Naive thymus-derived CD8-positive, alpha-beta T cell (primary cell): ENCODE measurements at places on chromosomes 7 and 10. TPM values are rescaled to one million over a fixed set of nuclear protein-coding genes. Genes with fewer than 3 reads are reported as not detected.

Gene CDNF
- 2.6 TPM for polyA plus RNA-seq

Gene C10orf67
- polyA plus RNA-seq: not detected

Gene TMEM236
- polyA plus RNA-seq: not detected

Gene CALHM2
- polyA plus RNA-seq: 5.8 TPM

Gene GPR37
- polyA plus RNA-seq: not detected

Gene TMEM130
- polyA plus RNA-seq: not detected

Gene MKX
- polyA plus RNA-seq: not detected

Gene TLX1
- not detected for polyA plus RNA-seq

Gene TRIM50
- not detected for polyA plus RNA-seq

DNA sequence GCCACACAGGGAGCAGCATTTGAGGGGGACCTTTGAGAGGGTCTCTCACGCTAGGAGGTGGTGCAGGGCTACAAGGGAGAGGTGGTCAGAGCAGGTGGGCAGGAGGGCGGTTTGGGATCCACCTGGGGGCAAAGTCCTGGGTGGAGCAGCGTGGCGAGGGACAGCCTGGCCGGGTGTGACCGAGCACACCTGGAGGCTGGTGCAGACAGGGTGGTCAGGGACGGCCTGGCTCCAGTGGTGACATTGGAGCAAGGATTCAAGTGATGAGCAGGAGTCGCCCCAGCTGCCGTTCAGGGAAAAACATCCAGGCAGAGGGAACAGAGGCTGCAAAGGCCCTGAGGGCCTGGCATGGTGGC, 36.0 kb downstream of the CLIP2 start:
- DNase-seq: no peak

DNA sequence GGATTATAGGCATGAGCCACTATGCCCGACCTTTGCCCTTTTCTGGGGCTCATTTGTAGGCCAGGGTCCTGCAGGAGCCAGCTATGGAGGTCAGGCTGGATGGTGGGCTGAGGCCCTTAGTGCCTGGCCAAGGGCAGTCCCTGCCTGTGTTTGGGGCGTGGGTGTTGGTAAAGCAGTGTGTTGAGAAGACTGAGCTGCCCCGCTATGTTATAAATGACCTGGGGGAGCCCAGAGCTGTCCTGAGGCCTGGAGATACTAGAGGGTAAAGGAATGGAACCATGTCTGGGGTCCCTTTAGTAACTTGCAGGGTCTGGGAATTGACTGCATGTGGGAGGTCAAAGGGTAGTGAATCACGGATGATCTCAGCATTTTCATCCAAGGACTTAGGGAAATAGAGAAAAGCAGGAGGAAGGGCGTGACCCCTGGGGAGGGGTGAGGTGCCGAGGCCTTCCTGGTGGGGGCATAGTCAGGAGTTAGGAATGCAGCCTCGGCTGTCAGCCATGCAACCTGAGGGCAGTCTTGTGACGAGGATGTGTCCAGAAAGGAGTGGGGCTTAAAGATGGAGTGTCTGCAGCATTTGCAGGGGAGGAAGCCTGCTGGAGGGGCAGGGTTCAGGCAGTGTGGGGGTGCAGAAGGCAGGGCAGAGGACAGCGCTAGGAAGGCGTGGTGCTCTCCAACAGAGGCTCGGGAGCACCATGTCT, 31.5 kb downstream of the TMEM248 start:
- DNase-seq: no peak

DNA sequence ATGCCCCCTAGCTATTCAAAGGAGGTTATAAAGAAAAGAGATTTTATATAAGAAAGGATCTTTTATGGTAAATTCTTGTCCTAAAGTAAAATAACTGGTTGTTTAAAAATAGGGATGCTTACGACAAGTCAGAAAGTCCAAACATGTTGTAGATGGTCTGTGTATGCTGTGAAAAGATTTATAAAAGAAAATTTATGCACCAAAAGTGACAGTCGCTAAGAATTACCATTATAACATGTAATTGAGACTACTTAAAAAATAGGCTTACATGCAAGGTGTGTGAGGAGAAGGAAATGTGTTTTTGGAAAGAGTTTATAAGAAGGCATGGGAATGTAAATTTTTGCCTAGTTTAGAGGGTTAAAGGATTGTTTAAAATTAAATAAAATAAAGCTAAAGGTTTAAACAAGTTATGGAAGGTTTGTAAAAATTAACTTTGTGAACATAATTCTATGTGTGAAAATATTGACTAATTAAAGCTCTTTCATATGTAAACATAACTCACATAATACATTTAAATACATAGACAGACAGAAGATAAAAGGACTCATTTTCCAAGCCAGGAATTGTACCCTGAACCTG, 118.5 kb downstream of the LYZL1 start:
- DNase-seq: no peak

- DNase-seq: no peak
Measured at GRCh38 chr10:94097656-94098055, 103.9 kb downstream of the PLCE1 start.

- DNase-seq: no peak
Measured at GRCh38 chr7:18200266-18200665, 172.6 kb upstream of the PRPS1L1 start.

- peak; percentile 63 for DNase-seq
Measured at GRCh38 chr7:55571511-55572377, 558 bp downstream of the VOPP1 start.

GRCh38 chr10:70376436-70377378, 5.7 kb downstream of the LRRC20 start:
- DNase-seq: no peak

- peak; percentile 92 for DNase-seq
Measured at GRCh38 chr7:100088621-100089457, at the start of gene COPS6. COPS6 (plus strand) TSS chr7:100088969; CDS start chr7:100088991, 22 bp downstream.

DNA sequence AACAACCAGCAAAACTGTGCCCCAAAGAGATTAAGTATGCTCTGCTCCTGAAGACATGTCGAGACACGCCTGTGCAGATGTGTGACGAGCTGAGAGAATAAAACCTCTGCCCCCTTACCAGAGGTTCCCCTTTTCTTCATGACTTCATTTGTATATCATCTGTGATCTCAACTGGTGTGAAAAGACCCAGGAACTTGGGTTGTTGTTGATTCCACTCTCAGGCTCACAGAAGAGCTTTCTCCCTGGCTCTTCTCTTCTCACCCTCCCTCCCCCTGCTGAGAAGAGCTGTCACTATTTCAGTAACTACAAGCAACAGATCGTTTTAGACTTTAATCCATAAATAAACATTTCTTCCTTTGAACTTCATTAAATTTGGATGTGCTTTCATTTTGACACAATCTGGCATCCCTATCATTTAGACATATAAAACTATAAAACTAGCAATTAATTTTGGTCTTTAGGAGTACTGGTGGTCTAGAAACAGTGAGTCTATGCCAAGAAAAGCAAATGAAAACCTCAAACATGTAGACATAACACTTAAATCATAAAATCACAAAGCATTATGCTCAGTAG, 179.3 kb upstream of the FZD8 start:
- DNase-seq: no peak

DNA sequence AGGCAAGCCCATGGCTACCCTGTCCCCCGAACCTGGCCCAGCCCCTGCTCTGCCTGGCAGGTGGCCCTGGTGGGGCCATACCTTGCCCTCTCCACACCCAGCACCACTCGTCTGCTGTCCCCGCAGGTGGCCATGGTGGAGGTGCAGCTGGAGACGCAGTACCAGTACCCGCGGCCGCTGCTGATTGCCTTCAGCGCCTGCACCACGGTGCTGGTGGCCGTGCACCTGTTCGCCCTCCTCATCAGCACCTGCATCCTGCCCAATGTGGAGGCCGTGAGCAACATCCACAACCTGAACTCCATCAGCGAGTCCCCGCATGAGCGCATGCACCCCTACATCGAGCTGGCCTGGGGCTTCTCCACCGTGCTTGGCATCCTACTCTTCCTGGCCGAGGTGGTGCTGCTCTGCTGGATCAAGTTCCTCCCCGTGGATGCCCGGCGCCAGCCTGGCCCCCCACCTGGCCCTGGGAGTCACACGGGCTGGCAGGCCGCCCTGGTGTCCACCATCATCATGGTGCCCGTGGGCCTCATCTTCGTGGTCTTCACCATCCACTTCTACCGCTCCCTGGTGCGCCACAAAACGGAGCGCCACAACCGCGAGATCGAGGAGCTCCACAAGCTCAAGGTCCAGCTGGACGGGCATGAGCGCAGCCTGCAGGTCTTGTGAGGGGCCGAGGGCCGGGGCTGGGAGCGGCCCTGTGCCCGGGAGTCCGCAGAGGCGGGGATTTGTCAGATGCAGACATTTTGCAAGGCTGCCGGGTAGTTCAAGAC, 13.2 kb downstream of the ORAI2 start:
- DNase-seq: no peak

GRCh38 chr7:135538376-135538775, 19.3 kb upstream of the NUP205 start:
- DNase-seq: no peak

- DNase-seq: no peak
Measured at GRCh38 chr7:87310790-87311419, 34.6 kb upstream of the CROT start.

- no peak for DNase-seq
Measured at GRCh38 chr7:11410656-11411644, 421.0 kb downstream of the THSD7A start.

GRCh38 chr10:11796474-11796873, 26.7 kb upstream of the PROSER2 start:
- no peak for DNase-seq

DNA sequence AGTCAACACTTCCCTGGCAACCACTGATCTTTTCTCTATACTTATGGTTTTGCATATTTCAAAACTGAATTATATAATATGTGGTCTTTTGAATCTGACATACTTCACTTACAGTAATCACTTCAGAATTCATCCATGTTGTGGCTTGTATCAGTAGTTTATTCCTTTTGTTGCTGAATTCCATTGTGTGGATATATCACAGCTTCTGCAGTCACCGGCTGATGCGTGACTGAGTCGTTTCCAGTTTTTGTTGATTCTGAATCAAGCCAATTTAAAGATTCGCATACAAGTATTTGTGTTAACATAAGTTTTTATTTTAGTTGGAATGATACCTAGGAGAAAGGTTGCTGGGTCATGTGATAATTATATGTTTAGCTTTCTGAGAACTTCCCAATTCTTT, 672.5 kb upstream of the ANKRD30A start:
- DNase-seq: no peak

- DNase-seq: no peak
Measured at GRCh38 chr7:47435889-47436312, 146.0 kb downstream of the TNS3 start.

DNA sequence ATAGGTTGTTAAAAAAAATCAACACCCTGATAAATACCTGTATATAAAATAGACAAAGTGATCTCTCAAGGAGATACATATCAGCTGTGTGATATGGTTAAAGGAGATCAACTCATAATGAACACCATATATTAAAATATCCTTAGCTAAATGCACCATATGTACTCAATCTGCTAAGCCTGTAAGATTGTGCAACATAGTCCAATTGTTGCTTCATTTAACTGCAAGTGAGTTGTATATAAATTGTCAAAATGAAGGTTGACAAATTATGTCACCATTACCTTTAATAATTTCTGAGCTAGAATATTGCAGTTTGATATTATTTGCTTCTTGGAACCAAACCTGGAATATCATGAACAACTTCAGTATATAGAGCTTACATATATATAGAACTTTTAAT, 283.7 kb downstream of the MALRD1 start:
- no peak for DNase-seq

- no peak for DNase-seq
Measured at GRCh38 chr10:13973742-13974141, 357.0 kb downstream of the FRMD4A start.
